ENCODE measurements at places on chromosomes 13 and 19. TPM values are rescaled to one million over a fixed set of nuclear protein-coding genes. Genes with fewer than 3 reads are reported as not detected.

GRCh38 chr13:50365408-50366391 is 350.5 kb downstream of the KCNRG start:
- no peaks in the 10 kb centered on the region for H3K36me3 ChIP-seq
- no peak overlapping the region for H3K27ac ChIP-seq
- no peaks in the 10 kb centered on the region for H3K4me1 ChIP-seq
- no peak overlapping the region for H3K4me3 ChIP-seq
- H3K27me3 ChIP-seq = no peaks in the 10 kb centered on the region

- DNase-seq = no peak
- H3K36me3 ChIP-seq = no peaks in the 10 kb centered on the region
- H3K27me3 ChIP-seq = peaks cover 4% of the 10 kb centered on the region
- H3K4me1 ChIP-seq = no peaks in the 10 kb centered on the region
These were observed 6.8 kb upstream of the ZNRF4 start for GRCh38 chr19:5448374-5448773.

DNA sequence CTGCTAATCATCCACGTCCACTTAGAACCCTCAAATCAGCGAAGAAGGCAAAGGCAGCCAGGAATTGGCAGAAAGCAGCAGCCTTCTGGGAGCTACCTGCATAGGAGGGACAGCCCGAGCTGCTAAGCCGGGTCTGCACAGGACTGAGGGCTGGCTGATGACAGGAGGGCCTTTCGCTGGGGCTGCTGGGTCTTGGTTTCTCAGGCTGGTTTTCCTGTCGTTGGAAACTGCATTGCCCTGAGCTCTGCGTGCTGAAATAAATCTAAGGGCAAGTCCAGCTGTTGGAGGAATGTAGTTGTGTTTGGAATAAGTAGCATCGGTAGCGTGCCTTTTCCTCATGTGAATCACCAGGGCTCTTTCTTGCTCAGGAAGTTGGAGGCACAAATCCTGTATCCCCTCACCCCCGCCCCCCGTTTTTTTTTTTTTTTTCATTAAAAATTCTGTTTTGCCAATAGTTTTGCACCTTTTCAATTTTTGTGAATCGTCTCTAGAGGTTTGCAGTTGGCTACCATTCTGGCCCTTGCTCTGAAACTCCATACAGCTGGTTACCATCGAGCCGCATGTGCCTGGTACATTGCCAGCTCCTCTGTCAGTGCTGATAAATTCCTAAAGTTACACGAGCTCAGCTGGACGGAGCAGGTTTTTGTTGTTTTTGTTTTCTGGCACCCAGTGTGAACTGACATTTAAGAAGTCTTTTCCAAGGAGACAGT is 193.9 kb upstream of the RNF113B start:
- DNase-seq = peak; percentile 58
- no peaks in the 10 kb centered on the region for H3K36me3 ChIP-seq
- no peak overlapping the region for H3K4me3 ChIP-seq
- no peak overlapping the region for H3K27ac ChIP-seq
- no peaks in the 10 kb centered on the region for H3K4me1 ChIP-seq

APOE gene
- total RNA-seq = 206 TPM

SUPT5H gene
- total RNA-seq = 79.8 TPM

GRCh38 chr19:48249502-48250014 is 6.2 kb downstream of the CARD8 start:
- DNase-seq = no peak
- no peaks in the 10 kb centered on the region for H3K27me3 ChIP-seq
- no peaks in the 10 kb centered on the region for H3K36me3 ChIP-seq
- no peak overlapping the region for H3K27ac ChIP-seq
- H3K4me3 ChIP-seq = no peak overlapping the region

DNA sequence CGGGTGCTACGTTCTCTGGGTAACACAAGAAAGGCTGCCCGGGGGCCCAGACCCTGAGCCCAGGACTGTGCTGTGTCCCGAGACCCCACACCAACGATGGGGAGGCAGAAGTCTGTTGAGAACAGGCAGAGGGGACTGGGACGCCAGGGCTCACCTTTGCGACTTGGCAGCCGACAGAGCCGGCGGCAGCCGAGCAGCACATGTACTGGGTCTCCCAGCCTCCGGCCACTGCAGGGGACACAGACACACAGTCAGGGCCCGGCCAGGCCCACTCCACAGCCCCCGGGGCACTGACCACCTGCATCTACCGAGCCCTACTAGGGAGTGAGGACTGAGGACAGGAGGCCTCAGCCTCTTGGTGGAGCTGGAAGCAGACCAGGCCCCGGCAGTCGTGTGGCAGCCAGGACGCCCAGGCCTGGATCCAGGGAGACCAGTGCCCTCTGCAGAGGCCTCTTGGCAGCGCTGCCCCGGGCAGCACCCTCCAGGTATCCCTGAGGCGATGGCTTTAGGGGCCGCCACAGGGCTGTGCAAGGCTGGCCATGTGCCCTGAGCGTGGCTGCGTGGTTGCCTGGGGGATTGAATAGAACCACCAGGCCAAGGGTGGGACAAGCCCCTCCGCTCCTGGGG is 5.6 kb upstream of the ATP8B3 start:
- H3K4me1 ChIP-seq = peaks cover 2% of the 10 kb centered on the region
- H3K36me3 ChIP-seq = peaks cover 17% of the 10 kb centered on the region
- H3K27ac ChIP-seq = no peak overlapping the region
- H3K4me3 ChIP-seq = no peak overlapping the region
- DNase-seq = no peak
- no peaks in the 10 kb centered on the region for H3K27me3 ChIP-seq

DNA sequence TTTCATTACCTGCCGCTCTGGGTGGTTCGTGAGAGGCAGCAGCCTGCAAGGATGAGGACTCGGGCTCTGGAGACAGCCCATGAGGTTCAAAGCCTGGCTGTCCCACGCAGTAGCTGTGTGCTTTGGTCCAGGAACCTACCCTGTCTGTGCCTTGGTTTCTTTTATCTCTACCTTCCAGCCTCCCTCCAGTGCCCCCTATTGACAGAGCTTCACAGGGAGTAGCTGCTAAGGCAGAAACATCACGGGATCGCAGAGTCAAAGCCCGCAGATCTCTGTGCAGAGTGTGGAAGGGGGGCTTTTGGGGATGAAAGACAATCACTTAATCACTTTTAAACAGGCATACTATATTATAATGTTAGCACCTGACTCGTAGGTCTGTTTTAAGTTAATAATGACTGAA is 16.2 kb downstream of the ZNF71 start:
- no peak overlapping the region for H3K4me3 ChIP-seq
- H3K4me1 ChIP-seq = no peaks in the 10 kb centered on the region
- no peak for DNase-seq
- no peaks in the 10 kb centered on the region for H3K27me3 ChIP-seq

A1BG gene
- 5.6 TPM for total RNA-seq

PSG5 gene
- not detected for total RNA-seq

- no peaks in the 10 kb centered on the region for H3K36me3 ChIP-seq
- no peak overlapping the region for H3K4me3 ChIP-seq
- H3K27ac ChIP-seq = no peak overlapping the region
- no peaks in the 10 kb centered on the region for H3K27me3 ChIP-seq
These were observed 211.1 kb upstream of the TSHZ3 start for GRCh38 chr19:31560086-31561060.

DNA sequence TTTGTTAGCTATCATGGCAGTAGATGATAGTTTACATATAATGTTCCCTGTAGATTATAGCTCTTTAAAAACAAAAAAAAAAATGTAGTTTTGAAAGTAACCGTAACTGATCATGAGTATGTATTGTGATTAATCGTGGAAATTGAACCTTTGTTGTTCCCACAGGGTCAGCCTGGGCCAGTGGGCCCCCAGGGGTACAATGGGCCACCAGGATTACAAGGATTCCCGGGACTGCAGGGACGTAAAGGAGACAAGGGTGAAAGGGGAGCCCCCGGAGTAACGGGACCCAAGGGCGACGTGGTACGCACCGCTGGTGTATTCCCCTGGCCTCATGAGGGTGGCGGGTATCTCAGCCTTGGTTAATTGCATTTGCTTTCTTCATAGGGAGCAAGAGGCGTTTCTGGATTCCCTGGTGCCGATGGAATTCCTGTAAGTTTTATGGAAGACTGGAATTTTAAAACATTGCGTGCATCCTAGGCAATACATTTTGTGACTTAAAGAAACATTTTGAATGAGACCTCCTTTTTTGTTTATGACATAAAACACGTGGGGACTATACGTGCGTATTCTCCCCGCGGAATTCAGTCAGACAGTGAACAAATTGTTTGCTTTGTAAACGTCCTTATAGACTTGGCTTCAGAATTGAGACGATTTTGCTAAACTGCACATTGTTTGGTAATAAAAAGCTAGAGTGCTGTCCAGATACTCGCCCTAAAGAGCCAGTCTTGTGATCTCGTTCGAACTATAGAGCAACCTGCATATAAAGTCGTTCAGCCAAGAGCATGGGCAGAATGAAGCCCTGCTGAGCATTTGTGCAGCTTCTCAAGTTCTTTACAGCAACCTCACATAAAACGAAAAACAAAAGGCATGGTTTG is 117.7 kb downstream of the COL4A2 start:
- no peaks in the 10 kb centered on the region for H3K27me3 ChIP-seq
- DNase-seq = no peak
- H3K27ac ChIP-seq = no peak overlapping the region
- H3K36me3 ChIP-seq = no peaks in the 10 kb centered on the region
- H3K4me3 ChIP-seq = no peak overlapping the region

GRCh38 chr19:3061182-3062161 is 823 bp downstream of the TLE5 start:
- DNase-seq = peak; percentile 54
- peaks cover 19% of the 10 kb centered on the region for H3K4me1 ChIP-seq
- no peaks in the 10 kb centered on the region for H3K27me3 ChIP-seq
- H3K4me3 ChIP-seq = peak overlapping the region; percentile 90
- peaks cover 4% of the 10 kb centered on the region for H3K36me3 ChIP-seq
- H3K27ac ChIP-seq = peak overlapping the region; percentile 99

GRCh38 chr13:96398486-96398885 is 308.6 kb downstream of the HS6ST3 start:
- H3K4me3 ChIP-seq = no peak overlapping the region
- no peak for DNase-seq
- no peaks in the 10 kb centered on the region for H3K4me1 ChIP-seq
- H3K27me3 ChIP-seq = no peaks in the 10 kb centered on the region
- H3K36me3 ChIP-seq = no peaks in the 10 kb centered on the region

DNA sequence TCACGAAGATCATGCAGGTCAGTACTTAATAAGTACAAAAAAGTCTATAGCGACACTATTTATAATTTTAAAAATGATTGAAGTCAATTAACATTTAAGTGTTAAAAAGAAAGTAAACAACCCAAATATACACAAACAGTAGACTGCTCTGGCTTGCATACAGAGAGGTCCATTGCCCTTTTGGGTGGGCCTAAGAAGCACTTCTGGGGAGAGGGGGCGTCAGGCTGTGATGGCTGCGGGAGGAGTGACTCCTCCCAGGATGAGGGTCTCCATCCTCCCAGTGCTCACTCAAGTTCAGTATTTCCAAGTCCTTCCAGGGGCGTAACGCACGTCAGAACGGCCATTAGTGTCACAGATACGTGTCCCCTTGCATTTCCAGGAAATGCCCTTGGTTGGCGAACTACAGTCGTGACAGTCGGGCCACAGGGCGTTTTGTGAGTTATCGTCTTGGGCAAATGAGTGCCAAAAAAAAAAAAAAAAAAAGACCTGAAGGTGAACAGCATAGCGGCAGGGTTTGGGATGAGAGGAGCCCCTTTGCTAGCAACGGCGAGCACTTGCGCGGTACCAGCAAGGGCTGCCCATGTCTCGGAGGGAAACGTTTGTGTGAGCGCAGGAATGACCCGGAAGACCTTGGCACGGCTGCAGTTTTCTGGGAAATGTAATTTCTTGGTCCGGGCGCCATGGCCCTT is at the start of gene SCGB2B2:
Gene SCGB2B2, minus strand, starts transcription at position 463 of the 689 bp plus-strand sequence. CDS start 82,596 bp downstream, outside the sequence.
- H3K36me3 ChIP-seq = peaks cover 10% of the 10 kb centered on the region
- no peak for DNase-seq
- H3K4me3 ChIP-seq = peak within 1 kb of the TSS; percentile 82

- no peak for DNase-seq
- no peaks in the 10 kb centered on the region for H3K36me3 ChIP-seq
- no peaks in the 10 kb centered on the region for H3K27me3 ChIP-seq
These were observed 703 bp downstream of the ZNF506 start for GRCh38 chr19:19820774-19821320.

DNA sequence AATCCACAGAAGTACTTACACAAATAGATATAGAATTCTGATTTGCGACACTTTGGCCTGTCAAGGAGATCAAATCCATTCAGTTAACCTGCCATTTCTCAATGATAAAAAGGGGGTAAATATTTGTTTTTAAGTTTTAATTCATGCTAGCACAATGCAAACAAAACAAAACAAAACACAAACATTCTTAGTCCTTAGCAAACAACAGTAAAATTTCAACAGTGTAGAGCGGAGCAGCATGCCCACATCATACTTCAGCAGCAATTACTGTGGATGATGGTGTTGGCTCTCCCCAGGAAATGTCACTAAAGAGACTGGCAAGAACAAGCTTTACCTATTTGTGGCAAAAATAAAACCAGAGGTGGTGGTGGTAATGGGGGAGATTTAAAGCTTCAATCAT is 625.2 kb upstream of the PCDH20 start:
- H3K4me3 ChIP-seq = no peak overlapping the region
- no peak for DNase-seq
- H3K27ac ChIP-seq = no peak overlapping the region
- H3K27me3 ChIP-seq = no peaks in the 10 kb centered on the region
- H3K36me3 ChIP-seq = no peaks in the 10 kb centered on the region

GRCh38 chr13:73974051-73974450 is 160.2 kb downstream of the KLF12 start:
- no peaks in the 10 kb centered on the region for H3K4me1 ChIP-seq
- DNase-seq = no peak
- no peak overlapping the region for H3K4me3 ChIP-seq
- no peak overlapping the region for H3K27ac ChIP-seq
- no peaks in the 10 kb centered on the region for H3K36me3 ChIP-seq
